Fibroblast of skin of scalp (primary cell): ENCODE measurements at places on chromosomes 7 and 10.
A peak's percentile ranks its signal among the peaks of the same experiment; 100 is the strongest.

DNA sequence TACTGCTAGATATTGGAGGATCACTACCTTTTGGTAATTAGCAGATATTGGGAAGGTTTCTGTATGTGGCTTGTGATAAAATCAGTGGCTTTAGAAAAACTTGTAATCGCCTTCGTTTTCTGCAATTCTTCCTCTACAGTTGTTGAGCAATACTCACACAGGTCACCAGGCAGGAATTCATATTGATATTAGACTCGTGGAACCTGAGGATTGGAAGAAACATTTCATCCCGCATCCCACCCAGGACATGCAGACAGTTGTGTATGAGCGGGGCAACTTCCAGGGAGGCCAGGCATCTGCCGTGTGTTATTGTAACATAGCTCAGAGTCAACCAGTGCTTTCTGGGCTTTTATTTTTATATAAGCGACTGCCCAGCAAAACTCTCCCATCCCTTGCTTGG, 821.3 kb downstream of the LRMDA start:
- no peak for DNase-seq

GRCh38 chr10:6416892-6417512, 163.1 kb downstream of the PRKCQ start:
- DNase-seq: peak; percentile 33

DNA sequence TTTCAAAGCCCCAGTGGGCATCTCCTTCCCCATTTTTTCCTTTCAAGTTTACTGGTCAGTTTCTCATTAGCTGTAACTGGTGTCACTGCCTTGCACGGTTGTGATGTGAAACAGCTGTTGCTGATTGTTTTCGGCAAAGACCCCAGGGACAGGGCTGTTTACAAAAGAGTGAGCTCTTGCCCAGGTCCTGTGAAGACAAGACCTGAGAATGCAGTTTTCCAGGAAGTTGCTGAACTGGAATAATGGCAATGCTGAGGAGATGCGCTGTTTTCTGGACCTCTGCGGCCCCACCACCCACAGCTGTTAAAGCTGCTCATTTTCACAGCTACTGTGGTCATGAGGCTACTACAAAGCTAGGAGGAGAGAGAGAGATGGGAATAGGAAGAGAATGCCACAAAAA, 116.6 kb upstream of the RSU1 start:
- no peak for DNase-seq

GRCh38 chr7:34247468-34247867, 342.1 kb downstream of the BMPER start:
- peak; percentile 15 for DNase-seq

GRCh38 chr7:6284461-6285360, 12.3 kb upstream of the CYTH3 start:
- DNase-seq: peak; percentile 50

GRCh38 chr7:1939434-1940401, 269.6 kb downstream of the ELFN1 start:
- no peak for DNase-seq

DNA sequence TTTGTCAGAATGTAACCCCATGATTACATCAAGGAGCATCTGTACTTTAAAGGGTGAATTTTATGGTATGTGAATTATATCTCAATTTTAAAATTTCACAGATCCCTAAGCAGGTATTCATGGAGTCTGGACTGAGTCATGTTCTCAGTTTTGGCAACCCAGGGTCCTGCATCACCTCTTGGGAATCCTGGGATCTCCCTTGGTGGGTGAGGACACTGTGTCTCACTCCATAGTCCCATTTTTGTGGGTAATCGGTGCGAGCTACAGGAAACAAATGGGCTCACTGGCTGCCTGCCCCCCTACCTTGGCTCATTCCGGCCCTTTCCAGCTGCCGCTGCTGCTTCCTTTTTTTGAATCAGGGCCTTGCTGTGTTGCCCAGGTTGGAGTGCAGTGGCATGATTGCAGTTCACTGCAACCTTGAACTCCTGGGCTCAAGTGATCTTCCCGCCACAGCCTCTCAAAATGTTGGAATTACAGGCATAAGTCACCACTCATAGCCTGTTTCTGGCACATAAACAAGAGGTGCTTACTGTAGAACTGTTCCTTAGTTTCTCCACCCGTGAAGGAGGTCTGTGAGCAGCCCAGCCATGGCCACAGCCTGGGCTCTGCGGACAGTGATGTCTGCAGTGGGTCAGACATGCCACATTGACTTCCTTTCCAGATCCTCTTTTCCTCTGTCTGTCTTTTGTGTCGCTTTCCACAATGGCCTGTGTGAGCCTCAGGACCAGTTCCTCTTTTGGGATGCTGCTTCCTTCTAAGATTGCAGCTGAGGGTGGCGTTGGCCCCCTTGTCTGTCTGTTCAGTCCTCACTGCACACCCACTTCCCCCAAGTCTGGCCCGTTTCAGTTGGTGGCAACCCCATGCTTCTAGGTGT, 14.5 kb downstream of the PALD1 start:
- no peak for DNase-seq

DNA sequence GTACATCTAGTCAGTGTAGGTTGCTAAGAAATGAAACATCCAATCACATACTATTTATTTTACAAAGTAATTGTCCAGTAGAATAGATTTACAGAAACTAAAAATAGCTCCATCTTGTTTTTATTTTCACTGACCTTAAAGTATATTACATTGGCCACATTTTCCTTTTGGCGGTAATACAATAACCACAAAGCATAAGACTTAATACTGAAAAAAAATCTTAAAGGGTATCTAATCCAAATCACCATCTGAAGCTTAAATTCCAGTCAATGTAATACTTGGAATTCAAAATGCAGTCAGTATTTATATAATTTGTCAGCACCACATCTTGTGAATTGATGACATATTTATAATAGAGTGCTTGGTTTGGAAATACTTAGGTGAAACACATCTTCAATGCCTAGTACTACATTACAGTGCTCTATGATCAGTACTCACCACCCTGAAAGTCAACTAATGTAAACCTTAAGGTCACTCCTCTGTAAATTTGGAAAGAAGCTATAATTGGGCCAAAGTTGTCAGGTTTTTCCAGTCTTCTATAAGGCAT, 8.9 kb downstream of the ANKMY2 start:
- peak; percentile 50 for DNase-seq

GRCh38 chr7:131858611-131859010, 302.2 kb upstream of the PODXL start:
- DNase-seq: no peak

DNA sequence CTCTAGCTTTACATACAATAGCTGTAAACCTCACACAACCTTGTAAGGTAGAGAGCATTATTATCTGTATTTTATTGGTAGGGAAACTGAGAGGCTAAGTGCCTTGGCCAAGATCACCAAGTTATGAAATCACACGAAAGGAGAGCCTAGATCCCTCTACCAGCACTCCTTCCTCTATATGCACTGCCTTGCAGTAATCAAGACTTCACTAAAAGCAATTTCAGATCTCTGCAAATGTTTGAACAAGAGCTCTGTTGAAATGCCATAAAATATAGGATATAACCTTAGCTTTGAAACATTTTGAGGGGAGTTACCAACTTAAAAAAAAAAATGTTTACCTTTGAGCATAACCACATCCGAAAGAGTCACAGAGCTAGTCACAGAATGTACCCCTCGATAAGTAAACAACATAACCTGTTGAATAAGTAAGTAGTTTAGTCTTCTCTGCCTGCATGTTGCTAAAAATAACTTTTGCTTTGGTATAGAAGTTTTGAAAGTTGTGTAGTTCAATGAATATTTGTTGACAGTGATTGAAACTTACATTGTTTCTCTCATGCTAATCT, 709.4 kb downstream of the AUTS2 start:
- DNase-seq: no peak

DNA sequence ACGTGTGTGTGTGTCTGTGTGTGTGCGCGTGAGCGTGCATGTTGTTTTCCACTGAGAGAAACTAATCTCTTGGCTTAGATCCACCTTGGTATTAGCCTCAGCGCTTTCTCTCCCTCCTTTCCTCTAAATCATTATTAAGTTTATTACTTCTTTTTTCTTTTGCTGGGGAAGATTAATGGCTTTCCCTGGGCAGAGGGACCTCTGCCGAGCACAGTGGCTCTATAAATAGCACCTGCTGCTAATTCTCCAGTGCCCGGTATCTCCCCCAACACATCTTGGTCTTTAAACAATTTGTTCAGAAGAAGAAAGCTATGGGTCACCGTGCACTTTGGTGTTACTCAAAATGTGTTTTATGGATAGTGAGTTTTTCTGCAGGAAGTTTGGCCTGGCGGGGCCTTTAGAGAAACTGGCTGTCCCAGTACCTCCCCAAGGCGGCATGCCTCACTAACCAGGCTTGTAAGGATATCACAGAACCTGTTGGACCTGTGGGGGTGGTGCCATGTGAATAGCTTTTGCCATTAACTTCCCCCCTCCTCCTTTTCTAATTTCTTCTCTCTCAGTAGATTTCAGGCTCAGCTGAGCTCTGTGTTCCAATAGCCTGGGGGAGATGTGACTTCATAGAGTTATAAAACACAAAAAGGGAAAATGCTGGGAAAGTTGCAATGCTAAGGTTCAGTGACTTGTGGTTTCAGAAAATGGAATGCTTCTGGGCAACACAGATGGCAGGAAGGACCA, 70.1 kb upstream of the RAB11FIP2 start:
- no peak for DNase-seq

- no peak for DNase-seq
Observed at GRCh38 chr10:52959810-52960209, 187.2 kb upstream of the MBL2 start.

DNA sequence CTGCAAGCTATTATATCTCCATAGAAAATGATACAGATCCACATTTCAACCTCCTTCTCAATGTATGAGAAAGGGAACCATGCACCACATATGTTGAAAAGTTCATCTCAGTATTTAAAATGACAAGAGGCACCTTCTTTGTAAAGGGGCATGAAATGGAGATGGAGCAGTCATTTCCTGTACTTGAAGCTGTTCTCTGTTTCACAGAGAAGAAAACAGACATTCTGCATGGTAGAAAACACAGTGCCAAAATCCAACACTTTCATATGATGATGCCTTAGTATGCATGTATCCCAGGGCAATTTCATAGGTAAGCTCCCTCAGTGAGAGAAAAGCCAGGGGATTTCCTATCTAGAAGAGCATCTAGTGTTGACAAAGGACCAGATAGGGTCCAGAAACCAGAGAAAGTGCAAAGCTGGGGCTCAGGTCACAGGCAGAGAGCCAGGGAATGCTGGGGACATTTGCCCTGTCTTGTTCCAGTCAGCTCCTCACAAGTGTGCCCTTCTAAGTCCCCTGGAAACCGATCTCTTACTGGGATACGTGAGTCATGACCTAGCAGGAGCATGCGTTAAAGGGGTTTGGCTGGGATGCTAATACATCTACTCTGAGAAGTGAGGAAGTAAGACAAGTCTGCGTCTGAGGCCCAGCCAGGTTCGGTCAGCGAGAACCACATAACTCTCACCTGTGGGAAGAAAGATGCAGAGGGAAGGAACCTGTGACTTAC, 118.7 kb downstream of the ICA1 start:
- DNase-seq: no peak

DNA sequence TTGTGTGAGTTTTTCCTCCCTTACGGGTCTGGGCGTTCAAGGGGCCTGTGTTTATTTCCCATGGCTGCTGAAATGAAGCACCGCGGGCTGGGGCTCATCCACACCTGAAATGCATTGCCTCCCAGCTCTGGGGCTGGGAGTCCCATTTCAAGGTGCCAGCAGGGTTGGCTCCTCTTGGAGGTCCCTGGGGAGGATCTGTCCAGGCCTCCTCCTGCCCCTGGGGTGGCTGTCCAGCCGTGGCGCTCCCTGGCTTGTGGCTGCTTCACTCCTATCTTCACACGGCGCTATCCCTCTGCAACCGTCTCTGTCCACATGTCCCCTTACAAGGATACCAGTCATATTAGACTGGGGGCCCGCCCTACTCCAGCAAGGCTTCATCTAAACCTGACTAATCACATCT, 41.1 kb upstream of the CNPY1 start:
- DNase-seq: no peak

DNA sequence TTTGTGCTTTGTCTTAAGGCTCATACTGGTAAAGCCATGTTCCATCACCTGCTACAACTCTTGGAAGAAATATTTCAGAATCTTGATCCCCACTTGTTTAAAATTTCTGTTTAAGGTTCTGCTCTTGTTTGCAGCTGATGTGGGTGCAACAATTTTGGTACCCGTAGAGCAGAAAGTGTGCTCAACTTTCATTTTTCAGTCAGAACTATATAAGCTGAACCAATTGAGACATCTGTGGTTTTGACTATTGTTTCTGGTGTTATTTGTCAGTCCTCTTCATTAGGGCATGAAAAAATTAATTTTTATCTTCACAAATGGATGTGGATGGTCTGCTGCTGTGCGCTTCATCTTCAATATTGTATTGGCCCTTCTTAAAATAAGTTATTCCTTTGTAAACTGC, 10.9 kb downstream of the MGAM start:
- no peak for DNase-seq

DNA sequence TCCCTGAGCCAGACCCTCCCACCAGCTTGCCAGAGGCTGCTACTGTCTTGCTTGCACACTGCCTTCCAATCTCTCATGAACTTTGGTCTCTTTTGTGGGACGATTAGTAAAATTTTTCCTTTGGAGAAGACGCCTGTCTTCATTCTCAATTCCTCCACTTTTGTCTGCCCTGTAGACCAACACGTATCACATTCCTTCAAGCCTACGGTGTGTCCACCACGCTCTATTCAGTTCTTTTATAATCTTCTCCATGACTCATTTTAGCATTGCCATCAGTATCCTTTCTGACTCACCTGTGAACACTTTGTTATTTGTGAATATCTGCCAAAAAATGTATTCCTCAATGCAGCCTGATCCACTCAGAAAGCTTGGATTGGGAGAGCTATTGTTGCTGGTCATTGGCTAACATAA, 1.4 kb downstream of the GIMAP5 start:
- no peak for DNase-seq

DNA sequence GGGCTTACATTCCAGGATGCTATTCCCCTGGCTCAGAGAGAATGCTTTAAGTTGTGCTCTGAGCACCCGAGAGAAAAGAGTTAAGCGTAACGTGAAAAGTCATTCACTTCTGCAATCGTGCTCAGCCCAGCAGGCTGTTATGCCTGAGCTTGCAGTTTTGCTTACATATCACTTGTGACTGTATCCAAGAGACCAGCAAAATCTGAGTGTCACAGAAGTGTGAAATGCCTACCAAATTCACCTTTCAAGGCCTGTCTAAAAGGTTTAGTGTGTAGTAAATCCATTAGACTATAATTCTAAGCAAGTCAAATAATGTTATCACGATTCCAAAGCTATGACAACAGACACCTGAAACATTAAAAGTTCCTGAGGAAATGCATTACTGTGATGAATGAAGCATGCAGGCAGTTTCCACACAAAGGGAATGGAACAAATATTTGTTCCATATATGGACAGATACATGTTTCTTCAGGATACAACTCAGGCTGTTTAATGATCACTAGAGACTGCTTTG, 20.1 kb downstream of the ITGB1 start:
- peak; percentile 64 for DNase-seq
